Pulmonary artery endothelial cell (primary cell): ENCODE measurements at places on chromosomes 1 and 21. TPM values are rescaled to one million over a fixed set of nuclear protein-coding genes. Genes with fewer than 3 reads are reported as not detected.

The KRTAP19-3 gene
- not detected in 2 replicates for total RNA-seq

The ST6GALNAC3 gene
- total RNA-seq: 34.6 and 40.9 TPM in 2 replicates

The TFF2 gene
- not detected in 2 replicates for total RNA-seq

The KCNA3 gene
- not detected in 2 replicates for total RNA-seq

The AMPD1 gene
- not detected in 2 replicates for total RNA-seq

The CYP4X1 gene
- 1.6 and 2.0 TPM in 2 replicates for total RNA-seq

The SLC25A34 gene
- total RNA-seq: 0.20 and 0.42 TPM in 2 replicates

The TMEM69 gene
- 14.7 and 17.9 TPM in 2 replicates for total RNA-seq

The BCL2L15 gene
- 0.11 and 0.26 TPM in 2 replicates for total RNA-seq

The GBP1 gene
- total RNA-seq: 20.8 and 35.6 TPM in 2 replicates

The BRINP2 gene
- not detected in 2 replicates for total RNA-seq

The TEDDM1 gene
- total RNA-seq: not detected in 2 replicates

The OR2M3 gene
- not detected in 2 replicates for total RNA-seq

The HEYL gene
- not detected in 2 replicates for total RNA-seq

The OR2L13 gene
- total RNA-seq: not detected in 2 replicates

The SFPQ gene
- 298 and 333 TPM in 2 replicates for total RNA-seq

The SLC9C2 gene
- not detected in 2 replicates for total RNA-seq

The MROH9 gene
- total RNA-seq: not detected in 2 replicates

The KCNN3 gene
- 0.20 and 1.4 TPM in 2 replicates for total RNA-seq

The SPRR5 gene
- not detected in 2 replicates for total RNA-seq

The F13B gene
- not detected in 2 replicates for total RNA-seq

The GNAT2 gene
- 0.26 and 0.42 TPM in 2 replicates for total RNA-seq

The NUF2 gene
- total RNA-seq: 18.5 and 33.3 TPM in 2 replicates

The GRIK3 gene
- not detected in 2 replicates for total RNA-seq

The DAB1 gene
- not detected in 2 replicates for total RNA-seq

The CLEC20A gene
- not detected in 2 replicates for total RNA-seq

The PAPPA2 gene
- 0.40 and 2.2 TPM in 2 replicates for total RNA-seq

The HAPLN2 gene
- not detected in 2 replicates for total RNA-seq

The LORICRIN gene
- total RNA-seq: not detected in 2 replicates

The AMY2A gene
- total RNA-seq: not detected in 2 replicates

The FCRL1 gene
- not detected in 2 replicates for total RNA-seq

The LCE1E gene
- not detected in 2 replicates for total RNA-seq

The PTAFR gene
- total RNA-seq: 0.20 and 0.21 TPM in 2 replicates

The KCNQ4 gene
- 0.04 TPM in 1 of 2 replicates, not detected in the other for total RNA-seq

The ASTN1 gene
- under 0.01 TPM in 1 of 2 replicates, not detected in the other for total RNA-seq

The SLC26A9 gene
- total RNA-seq: 0.04 TPM in 1 of 2 replicates, not detected in the other

The TRNP1 gene
- total RNA-seq: 10.9 and 12.3 TPM in 2 replicates

The RGL1 gene
- total RNA-seq: 31.4 and 40.8 TPM in 2 replicates

The CFHR4 gene
- not detected in 2 replicates for total RNA-seq

The ZNF593OS gene
- not detected in 2 replicates for total RNA-seq

The KIF26B gene
- total RNA-seq: 0.04 and 0.13 TPM in 2 replicates

The MROH7 gene
- not detected in 2 replicates for total RNA-seq

The MSTO1 gene
- total RNA-seq: 22.4 and 32.8 TPM in 2 replicates
